K562 (cell line): ENCODE measurements at places on chromosomes 3 and 15. TPM values are rescaled to one million over a fixed set of nuclear protein-coding genes. Genes with fewer than 3 reads are reported as not detected.
A peak's percentile ranks its signal among the peaks of the same experiment; 100 is the strongest.

The FBXO40 gene
- not detected in 2 replicates for total RNA-seq

GRCh38 chr3:38630606-38631005 is 18.9 kb downstream of the SCN5A start:
- DNase-seq: no peak
- no peaks in the 10 kb centered on the region for H3K36me3 ChIP-seq
- H3K27me3 ChIP-seq: peaks cover 40% of the 10 kb centered on the region
- H3K27ac ChIP-seq: no peak overlapping the region
- H3K4me1 ChIP-seq: no peaks in the 10 kb centered on the region

- no peaks in the 10 kb centered on the region for H3K36me3 ChIP-seq
- no peak for DNase-seq
- H3K4me3 ChIP-seq: no peak overlapping the region
- H3K4me1 ChIP-seq: peaks cover 8% of the 10 kb centered on the region
- no peak overlapping the region for H3K27ac ChIP-seq
These were observed 17.7 kb downstream of the PIF1 start for GRCh38 chr15:64807751-64808222.

GRCh38 chr3:156673732-156674045 is 701 bp upstream of the TIPARP start:
- peak overlapping the region; percentile 70 for H3K27ac ChIP-seq
- no peak for DNase-seq
- H3K4me1 ChIP-seq: peaks cover 31% of the 10 kb centered on the region
- H3K27me3 ChIP-seq: no peaks in the 10 kb centered on the region

- no peak overlapping the region for H3K27ac ChIP-seq
- H3K36me3 ChIP-seq: no peaks in the 10 kb centered on the region
- no peaks in the 10 kb centered on the region for H3K27me3 ChIP-seq
- H3K4me3 ChIP-seq: no peak overlapping the region
- no peak for DNase-seq
- H3K4me1 ChIP-seq: no peaks in the 10 kb centered on the region; the same call in 1 of the 3 replicates
These were observed 230.1 kb downstream of the CLSTN2 start for GRCh38 chr3:140164922-140165590.
